ENCODE measurements at places on chromosomes 1 and 21. TPM values are rescaled to one million over a fixed set of nuclear protein-coding genes. Genes with fewer than 3 reads are reported as not detected.

OR2AK2 gene
- total RNA-seq: not detected

MR1 gene
- 36.4 TPM for total RNA-seq

FAM110D gene
- total RNA-seq: not detected

ABCG1 gene
- total RNA-seq: 23.7 TPM

ASPM gene
- 75.7 TPM for total RNA-seq

FAM72D gene
- total RNA-seq: 18.2 TPM

ORC1 gene
- 28.3 TPM for total RNA-seq

AMPD1 gene
- total RNA-seq: not detected

PLA2G2D gene
- total RNA-seq: not detected

CTNNBIP1 gene
- 10.8 TPM for total RNA-seq

AGMAT gene
- 7.9 TPM for total RNA-seq

TRIM58 gene
- total RNA-seq: 0.58 TPM

EVI5 gene
- 2.9 TPM for total RNA-seq

C1orf94 gene
- not detected for total RNA-seq

DNA sequence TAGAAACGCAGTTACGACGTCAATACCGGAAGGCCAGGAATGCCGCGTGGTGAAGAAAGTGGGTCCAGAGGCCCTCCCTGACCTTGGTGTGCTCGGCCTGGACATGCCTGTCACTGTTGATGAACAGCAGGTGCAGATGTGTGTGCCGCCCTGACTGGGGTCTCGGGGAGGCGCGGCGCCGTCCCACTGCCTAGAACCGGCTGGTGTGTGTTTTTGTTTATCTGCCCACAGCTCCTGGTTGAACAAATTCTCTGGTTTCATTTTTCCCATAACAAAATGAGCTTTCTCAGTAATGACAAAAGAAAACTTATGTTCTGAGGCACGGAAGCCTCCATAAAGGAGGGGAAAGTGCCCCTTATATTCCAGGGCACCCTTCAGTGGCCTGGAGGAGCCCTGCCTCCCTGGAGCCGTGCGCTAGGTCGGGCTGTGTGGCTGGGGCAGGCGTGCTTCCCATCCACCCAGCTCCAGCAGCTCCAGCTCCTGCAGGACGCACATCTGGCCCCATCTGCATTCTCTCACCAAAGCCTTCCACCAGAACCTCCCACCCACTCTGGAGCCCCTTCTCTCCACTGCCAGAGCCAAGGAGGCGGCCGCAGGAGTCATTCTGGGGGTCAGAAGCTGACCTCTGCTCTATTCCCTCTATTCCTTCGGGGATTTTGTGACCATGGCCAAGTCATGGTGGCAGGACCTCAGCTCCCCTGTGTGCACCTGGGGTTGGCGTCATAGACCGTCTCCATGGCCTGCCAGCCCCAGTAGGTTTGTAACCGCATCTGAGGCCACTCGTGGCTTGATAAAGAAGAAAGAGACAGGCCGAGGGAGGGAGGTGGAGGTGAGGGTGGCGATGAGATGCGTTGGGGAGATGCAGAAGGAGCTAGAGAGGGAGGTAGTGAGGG lies 20.1 kb upstream of the COL18A1 start:
- H3K27me3 ChIP-seq: peaks cover 5% of the 10 kb centered on the region
- no peak for DNase-seq
- no peak overlapping the region for H3K27ac ChIP-seq
- H3K4me3 ChIP-seq: no peak overlapping the region

GRCh38 chr1:5915587-5916571 lies 76.3 kb downstream of the NPHP4 start:
- H3K4me1 ChIP-seq: peaks cover 13% of the 10 kb centered on the region
- no peaks in the 10 kb centered on the region for H3K36me3 ChIP-seq
- peak; percentile 32 for DNase-seq
- H3K4me3 ChIP-seq: no peak overlapping the region

DNA sequence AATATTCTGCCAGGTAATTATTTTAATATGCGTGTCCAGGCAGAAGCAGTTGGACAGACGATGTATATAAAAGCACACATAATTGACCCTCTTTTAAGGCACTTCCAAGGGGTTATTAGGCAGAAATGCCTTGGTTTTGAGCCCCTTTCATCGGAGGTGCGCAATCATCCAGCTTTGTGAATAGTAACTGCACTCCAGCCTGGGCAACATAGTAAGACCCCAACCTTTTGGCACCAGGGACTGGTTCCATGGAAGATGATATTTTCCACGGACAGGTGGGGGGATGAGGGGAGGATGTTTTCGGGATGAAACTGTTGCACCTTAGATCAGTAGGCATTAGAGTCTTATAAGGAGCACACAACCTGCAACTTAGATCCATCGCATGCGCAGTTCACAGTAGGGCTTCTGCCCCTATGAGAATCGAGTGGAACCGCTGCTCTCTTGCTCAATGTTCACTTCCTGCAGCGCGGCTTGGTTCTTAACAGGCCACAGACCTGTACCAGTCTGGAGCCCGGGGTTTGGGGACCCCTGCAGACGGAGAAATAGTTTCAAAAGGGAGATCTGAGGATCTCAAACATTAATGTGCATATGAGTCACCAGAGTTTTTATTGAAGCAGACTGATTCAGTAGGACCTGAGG lies 1.8 kb upstream of the MCOLN2 start:
- H3K27me3 ChIP-seq: peaks cover 28% of the 10 kb centered on the region
- peak; percentile 65 for DNase-seq
- peaks cover 20% of the 10 kb centered on the region for H3K36me3 ChIP-seq
- H3K4me1 ChIP-seq: peaks cover 37% of the 10 kb centered on the region
- peak overlapping the region; percentile 79 for H3K4me3 ChIP-seq

- peak; percentile 82 for DNase-seq
- H3K27ac ChIP-seq: peak overlapping the region; percentile 98
- H3K4me3 ChIP-seq: peak overlapping the region; percentile 81
- H3K4me1 ChIP-seq: peaks cover 46% of the 10 kb centered on the region
Measured at GRCh38 chr1:11908095-11908675, 18.0 kb downstream of the KIAA2013 start.

GRCh38 chr1:74534241-74534640 lies 21.8 kb upstream of the LRRC53 start:
- no peaks in the 10 kb centered on the region for H3K27me3 ChIP-seq
- H3K4me3 ChIP-seq: no peak overlapping the region
- H3K36me3 ChIP-seq: no peaks in the 10 kb centered on the region
- H3K27ac ChIP-seq: no peak overlapping the region
- DNase-seq: no peak
- H3K4me1 ChIP-seq: no peaks in the 10 kb centered on the region

GRCh38 chr1:182782587-182782913 lies 7.0 kb upstream of the NPL start:
- no peak overlapping the region for H3K4me3 ChIP-seq
- H3K4me1 ChIP-seq: peaks cover 7% of the 10 kb centered on the region
- H3K27ac ChIP-seq: no peak overlapping the region
- DNase-seq: no peak
- no peaks in the 10 kb centered on the region for H3K36me3 ChIP-seq

- DNase-seq: no peak
- H3K4me1 ChIP-seq: no peaks in the 10 kb centered on the region
- H3K27ac ChIP-seq: no peak overlapping the region
- no peaks in the 10 kb centered on the region for H3K36me3 ChIP-seq
Measured at GRCh38 chr1:2912424-2913061, 108.7 kb upstream of the ACTRT2 start.

- no peaks in the 10 kb centered on the region for H3K36me3 ChIP-seq
- H3K4me1 ChIP-seq: no peaks in the 10 kb centered on the region
- H3K27ac ChIP-seq: no peak overlapping the region
- H3K27me3 ChIP-seq: no peaks in the 10 kb centered on the region
- DNase-seq: no peak
Measured at GRCh38 chr1:241020851-241021697, 335.9 kb downstream of the RGS7 start.

DNA sequence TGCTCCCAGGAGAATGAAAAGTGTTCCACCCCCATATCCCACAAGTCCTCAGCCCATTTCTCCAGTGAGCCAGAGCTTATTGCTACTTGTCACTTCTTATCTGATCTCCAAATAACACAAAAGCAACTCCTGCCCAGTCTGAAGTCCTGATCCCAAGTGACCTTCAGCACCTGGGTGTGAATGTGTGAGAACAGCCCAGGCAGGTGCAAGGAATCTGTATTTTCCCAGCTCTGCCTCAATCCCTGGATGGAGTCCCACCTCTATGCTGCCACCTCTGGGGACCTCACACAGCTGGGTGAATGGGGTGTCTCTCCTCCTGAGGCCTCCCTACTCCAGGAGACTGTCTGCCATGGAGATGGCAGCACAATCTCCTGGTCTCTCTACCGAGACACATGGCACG lies 402.4 kb upstream of the PROX1 start:
- no peaks in the 10 kb centered on the region for H3K27me3 ChIP-seq
- no peak overlapping the region for H3K4me3 ChIP-seq
- no peaks in the 10 kb centered on the region for H3K4me1 ChIP-seq
- no peak overlapping the region for H3K27ac ChIP-seq

DNA sequence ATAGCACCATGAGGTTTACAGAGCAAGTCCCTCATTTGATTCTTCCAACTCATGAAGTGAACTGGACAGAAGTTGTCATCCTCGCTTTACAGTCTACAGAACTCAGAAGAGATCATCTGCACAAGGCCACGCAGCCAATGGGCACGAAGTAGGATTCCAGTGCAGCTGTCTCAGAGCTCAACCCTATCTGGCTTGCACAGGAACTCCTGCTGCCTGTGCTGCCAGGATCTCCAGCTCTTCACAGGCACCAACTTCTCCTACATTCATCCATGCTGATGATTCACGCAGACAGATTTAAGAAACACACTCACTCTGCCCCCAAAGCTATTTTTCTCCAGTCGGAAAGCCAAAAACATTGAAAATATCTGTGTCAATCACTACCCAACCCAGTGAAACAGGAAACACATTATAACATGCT lies 157.0 kb downstream of the RERE start:
- H3K27me3 ChIP-seq: no peaks in the 10 kb centered on the region
- H3K4me3 ChIP-seq: no peak overlapping the region
- peaks cover 15% of the 10 kb centered on the region for H3K36me3 ChIP-seq
- H3K27ac ChIP-seq: no peak overlapping the region

- H3K4me3 ChIP-seq: no peak overlapping the region
- H3K27ac ChIP-seq: no peak overlapping the region
- no peak for DNase-seq
- H3K4me1 ChIP-seq: no peaks in the 10 kb centered on the region
- H3K27me3 ChIP-seq: no peaks in the 10 kb centered on the region
Measured at GRCh38 chr1:12565966-12566352, 52.1 kb downstream of the DHRS3 start.

- peaks cover 58% of the 10 kb centered on the region for H3K4me1 ChIP-seq
- no peak for DNase-seq
- H3K27ac ChIP-seq: peak overlapping the region; percentile 50
Measured at GRCh38 chr1:26791626-26792025, 3.9 kb downstream of the PIGV start.

DNA sequence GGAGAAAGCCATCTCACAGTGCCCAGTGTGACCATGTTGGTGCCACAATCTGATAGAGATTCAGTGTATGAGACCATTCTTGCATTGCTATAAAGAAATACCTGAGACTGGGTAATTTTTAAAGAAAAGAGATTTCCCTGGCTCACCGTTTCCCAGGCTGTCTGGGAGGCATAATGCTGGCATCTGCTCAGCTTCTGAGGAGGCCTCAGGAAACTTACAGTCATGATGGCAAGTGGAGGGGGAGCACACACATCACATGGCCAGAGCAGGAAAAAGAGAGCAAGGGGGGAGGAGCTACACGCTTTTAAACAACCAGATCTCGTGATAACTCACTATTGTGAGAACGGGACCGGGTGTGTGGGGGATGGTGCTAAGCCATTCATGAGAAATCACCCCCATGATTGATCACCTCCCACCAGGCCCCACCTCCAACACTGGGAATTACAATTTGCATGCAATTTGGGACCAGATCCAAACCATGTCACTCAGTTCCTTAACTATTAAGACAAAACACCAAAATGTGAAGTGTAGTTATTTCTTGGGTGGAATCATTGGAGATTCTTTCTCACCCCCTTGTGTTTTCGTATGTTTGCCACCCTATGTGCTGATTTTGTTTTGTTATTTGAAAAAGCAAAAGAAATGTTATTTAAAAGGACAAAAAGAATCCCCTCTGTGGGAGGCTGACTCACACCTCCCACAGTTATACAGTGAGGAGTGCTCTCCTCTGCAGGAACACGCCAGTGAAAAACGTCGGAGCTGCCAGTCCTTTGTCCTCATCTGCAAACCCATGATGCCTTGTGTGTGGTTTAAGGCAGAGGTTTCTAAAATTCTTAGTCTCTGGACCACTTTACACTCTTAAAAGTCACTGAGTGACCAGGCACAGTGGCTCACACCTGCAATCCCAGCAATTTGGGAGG lies 46.9 kb upstream of the IFNLR1 start:
- H3K27ac ChIP-seq: no peak overlapping the region
- no peak for DNase-seq
- H3K4me3 ChIP-seq: no peak overlapping the region

DNA sequence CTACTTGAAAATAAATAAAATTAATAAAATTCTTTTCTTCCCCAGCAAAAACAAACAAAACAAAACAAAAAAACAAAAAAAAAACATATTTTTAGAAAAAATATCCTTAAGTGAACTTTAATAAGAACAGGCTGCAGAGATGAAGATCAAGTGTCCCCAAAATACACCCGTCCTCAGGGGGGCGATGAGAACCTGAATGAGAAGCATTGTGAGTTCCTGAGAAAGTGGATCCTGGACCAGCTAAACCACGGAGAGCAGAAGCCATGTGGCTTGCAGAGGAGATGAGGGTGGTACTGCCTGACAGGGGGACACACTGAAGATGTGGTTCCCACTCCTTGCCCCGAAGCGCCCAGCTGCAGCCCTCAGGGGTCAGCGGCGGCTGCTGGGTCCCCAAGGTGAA lies 89.3 kb downstream of the ITPKB start:
- peaks cover 26% of the 10 kb centered on the region for H3K36me3 ChIP-seq
- no peak overlapping the region for H3K27ac ChIP-seq
- no peak overlapping the region for H3K4me3 ChIP-seq
- DNase-seq: peak; percentile 44
- H3K27me3 ChIP-seq: no peaks in the 10 kb centered on the region

DNA sequence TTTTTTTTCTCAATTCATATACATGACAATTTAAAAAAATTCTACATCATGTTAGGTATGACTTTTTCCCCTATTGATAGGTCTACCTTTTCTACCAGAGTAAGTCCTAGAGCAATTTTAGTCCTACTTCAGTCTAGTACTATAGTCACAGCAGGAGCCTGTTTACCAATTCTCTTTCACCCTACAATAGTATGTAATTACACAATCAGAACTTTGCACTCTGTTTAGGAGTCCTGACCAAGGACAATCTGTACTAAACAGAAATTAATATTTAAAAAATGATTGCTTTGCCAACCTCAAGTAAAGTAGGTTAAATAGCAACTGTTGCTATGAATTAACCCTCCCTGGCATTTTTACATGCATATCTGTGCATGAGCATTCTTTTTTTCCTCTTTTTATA lies 810 bp upstream of the CYP4A11 start:
- DNase-seq: no peak
- no peak overlapping the region for H3K27ac ChIP-seq
- H3K27me3 ChIP-seq: peaks cover 26% of the 10 kb centered on the region
- peaks cover 4% of the 10 kb centered on the region for H3K4me1 ChIP-seq

DNA sequence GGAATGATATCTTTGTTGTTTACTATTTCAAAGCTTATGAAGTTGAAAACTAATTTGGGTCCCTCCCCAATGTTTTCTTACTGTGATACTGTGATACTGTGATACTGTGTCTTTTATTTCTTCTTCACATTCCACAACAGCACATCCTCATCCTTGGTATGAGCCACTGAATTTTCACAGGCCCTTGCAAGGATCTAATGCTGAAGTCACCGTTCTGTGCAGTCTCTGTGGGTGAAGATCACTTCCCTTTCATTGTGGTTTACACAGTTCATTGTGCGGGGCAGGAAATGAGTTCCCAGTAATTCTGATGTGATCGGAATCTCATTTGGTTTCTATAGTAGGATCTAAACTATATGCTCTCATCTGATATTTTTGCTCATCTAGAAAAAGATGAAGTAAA lies 32.1 kb upstream of the PAXBP1 start:
- no peak overlapping the region for H3K4me3 ChIP-seq
- peaks cover 8% of the 10 kb centered on the region for H3K4me1 ChIP-seq
- no peak overlapping the region for H3K27ac ChIP-seq
- H3K27me3 ChIP-seq: no peaks in the 10 kb centered on the region
- no peak for DNase-seq
- no peaks in the 10 kb centered on the region for H3K36me3 ChIP-seq

Measured in activated CD4-positive, alpha-beta memory T cell treated with anti-CD3 and anti-CD28 coated beads, Interleukin-2, amount 10 ng/mL, durations not matched to agents 7 days and 5 days (primary cell).